NCI-H1092 (cell line): ENCODE measurements at places on chromosomes 6 and 20.

DNA sequence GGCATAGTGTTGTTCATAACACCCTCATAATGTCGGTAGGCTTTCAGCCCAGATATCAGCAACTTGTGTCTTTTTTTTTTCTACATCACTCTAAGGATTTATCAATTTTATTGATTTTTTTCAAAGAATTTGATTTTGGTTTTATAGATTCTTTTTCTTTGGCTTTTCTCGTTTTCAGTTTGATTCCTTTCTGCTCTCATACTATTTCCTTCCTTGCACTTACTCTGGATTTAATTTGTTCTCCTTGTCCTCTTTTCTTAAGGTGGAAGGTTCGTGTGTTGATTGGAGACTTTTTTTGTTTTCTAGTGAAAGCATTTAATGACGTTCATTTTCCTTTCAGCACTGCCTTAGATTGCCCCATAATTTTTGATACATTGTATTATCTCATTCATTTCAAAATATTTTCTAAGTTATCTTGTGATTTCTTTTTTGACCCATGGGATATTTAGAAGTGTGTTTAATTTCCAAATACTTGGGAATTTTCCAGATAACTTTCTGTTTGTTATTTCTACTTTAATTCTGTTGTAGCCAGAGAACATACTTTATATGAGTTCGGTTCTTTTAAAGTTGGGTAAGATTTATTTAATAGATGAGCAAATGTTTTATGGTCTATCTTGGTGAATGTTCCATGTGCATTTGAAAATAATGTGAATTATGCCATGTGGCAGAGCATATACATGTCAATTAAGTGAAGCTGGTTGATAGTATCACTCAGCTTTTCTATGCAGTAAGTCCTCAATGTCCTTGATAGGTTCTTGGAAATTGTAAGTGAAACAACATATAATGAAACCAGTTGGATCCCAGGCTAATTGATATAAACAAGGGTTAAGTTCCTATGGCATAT, 62.8 kb downstream of the IRF4 start:
- DNase-seq = no peak

DNA sequence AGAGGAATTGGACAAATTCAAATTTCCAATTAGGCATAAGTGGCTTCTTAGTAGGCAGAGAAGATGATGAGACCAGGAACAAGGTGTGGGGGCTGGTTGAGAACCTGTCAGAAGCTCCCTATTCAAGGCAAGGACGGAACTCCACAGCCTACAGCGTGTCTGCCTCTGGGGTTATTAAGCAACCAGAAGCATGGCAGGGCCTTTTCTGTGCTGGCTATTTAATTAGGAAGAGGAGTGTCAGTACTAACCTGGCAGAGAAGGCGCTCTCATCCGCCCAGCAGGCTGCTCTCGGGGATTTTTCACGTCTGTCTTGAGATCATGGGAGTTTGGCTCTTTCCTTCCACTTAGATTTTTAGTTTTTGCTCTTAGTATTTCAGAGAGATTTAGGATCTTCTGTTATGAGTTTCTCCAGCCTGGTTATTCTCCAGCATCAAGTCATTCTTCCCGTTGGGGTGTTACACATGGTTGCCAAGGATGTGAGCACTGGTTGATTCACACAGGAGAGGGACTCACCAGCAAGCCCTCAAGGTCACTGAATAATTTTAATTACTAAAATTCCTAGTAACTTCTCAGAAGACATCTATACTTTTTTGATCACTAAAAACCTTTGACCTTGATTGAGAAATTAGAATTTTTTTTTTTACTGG, 23.9 kb downstream of the ADTRP start:
- DNase-seq = no peak

- no peak for DNase-seq
These were observed 38.5 kb upstream of the BMP6 start for GRCh38 chr6:7687145-7688111.

GRCh38 chr6:87993356-87993755, 54.3 kb upstream of the SPACA1 start:
- DNase-seq = no peak

GRCh38 chr20:50323777-50324775, 133.4 kb downstream of the CEBPB start:
- no peak for DNase-seq
